ENCODE measurements at places on chromosomes 7 and 10. TPM values are rescaled to one million over a fixed set of nuclear protein-coding genes. Genes with fewer than 3 reads are reported as not detected.

The PRF1 gene
- total RNA-seq: not detected

The TWIST1 gene
- under 0.01 TPM for total RNA-seq

The PRRT4 gene
- total RNA-seq: not detected

The CYP3A4 gene
- total RNA-seq: not detected

The FXYD4 gene
- not detected for total RNA-seq

The BAMBI gene
- total RNA-seq: 1.9 TPM

The PNLIPRP2 gene
- total RNA-seq: not detected

The TAS2R41 gene
- total RNA-seq: not detected

The SMKR1 gene
- not detected for total RNA-seq

The IGFBP3 gene
- 13.7 TPM for total RNA-seq

The SUN3 gene
- total RNA-seq: not detected

The POLR2J3 gene
- total RNA-seq: 93.7 TPM

The NUTM2A gene
- 0.48 TPM for total RNA-seq

The TUBB8 gene
- not detected for total RNA-seq

The CLDN4 gene
- total RNA-seq: under 0.01 TPM

The PIP gene
- total RNA-seq: not detected

The BAIAP2L1 gene
- 0.76 TPM for total RNA-seq

The ZNF365 gene
- total RNA-seq: under 0.01 TPM

The RASSF4 gene
- total RNA-seq: 10.8 TPM

The MYH16 gene
- total RNA-seq: 0.33 TPM

The CALML3 gene
- total RNA-seq: not detected

The FIS1 gene
- 200 TPM for total RNA-seq

The FOXI2 gene
- total RNA-seq: not detected

The CTBP2 gene
- 99.6 TPM for total RNA-seq

The AZGP1 gene
- total RNA-seq: not detected

The GOLGA7B gene
- not detected for total RNA-seq

The BTBD16 gene
- total RNA-seq: not detected

The CDK5 gene
- 15.4 TPM for total RNA-seq

The TBX20 gene
- not detected for total RNA-seq
